ENCODE measurements at places on chromosomes 7 and 10.

- DNase-seq, result no peak
These were observed 32.0 kb downstream of the MALSU1 start for GRCh38 chr7:23331132-23331531.

GRCh38 chr10:71882813-71883659 is 32.0 kb upstream of the PSAP start:
- DNase-seq, result no peak

- no peak for DNase-seq
These were observed 1.2 kb downstream of the BRAF start for GRCh38 chr7:140923358-140924006.

DNA sequence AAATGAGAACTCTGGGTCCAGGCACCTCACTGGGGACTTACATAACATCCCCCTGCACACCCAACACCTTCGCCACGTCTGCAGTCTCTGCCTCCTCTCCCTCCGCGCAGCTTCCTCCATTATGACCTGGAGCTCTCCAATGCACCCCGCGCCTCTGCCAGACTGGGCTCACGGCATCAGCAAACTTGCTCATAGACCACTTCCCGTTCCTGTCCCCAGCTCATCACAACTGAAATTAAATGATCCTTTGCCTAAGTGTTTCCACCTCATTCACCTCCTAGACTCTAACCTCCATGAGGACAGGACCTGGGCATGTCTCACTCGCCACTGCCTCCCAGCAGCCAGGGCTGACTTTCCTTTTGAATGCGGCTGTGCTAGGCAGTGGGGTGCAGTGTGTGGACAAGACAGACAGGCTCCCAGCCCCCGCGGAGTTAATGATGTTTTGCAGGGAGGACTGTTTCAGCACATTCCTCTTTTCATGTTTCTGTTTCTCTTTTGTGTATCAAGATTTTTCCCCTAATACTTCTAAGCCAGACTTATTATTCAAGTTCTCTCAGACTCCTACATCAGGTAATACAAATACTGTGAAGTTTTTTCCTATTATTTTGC is 18.8 kb downstream of the CHST15 start:
- DNase-seq, result no peak

DNA sequence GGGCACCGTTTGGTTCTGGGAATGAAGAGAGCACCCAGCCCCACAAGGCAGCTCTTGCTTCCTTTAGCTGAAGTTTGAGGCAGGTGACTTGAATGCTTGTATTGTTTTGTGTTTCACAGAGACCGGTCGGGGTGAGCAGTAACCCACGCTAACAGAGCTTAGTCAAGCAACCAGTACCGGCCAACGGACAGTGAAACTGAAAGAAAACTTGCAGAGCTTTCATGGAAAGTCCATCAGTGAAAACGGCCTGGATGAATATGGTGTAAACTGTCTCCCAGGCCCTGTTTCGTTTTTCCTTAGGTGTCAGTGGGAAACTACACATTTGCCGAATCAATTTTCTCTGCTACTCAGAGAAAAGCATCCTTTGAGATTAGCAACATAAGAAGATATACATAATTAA is 101.1 kb downstream of the LYZL1 start:
- no peak for DNase-seq

All from neural crest cell (in vitro differentiated cells).